K562 (cell line): ENCODE measurements at places on chromosomes 11 and 22.

GRCh38 chr11:62705880-62706849, 1.1 kb downstream of the BSCL2 start:
- peak; percentile 97 for DNase-seq

GRCh38 chr22:49362211-49362839, 465.3 kb downstream of the BRD1 start:
- no peak for DNase-seq

DNA sequence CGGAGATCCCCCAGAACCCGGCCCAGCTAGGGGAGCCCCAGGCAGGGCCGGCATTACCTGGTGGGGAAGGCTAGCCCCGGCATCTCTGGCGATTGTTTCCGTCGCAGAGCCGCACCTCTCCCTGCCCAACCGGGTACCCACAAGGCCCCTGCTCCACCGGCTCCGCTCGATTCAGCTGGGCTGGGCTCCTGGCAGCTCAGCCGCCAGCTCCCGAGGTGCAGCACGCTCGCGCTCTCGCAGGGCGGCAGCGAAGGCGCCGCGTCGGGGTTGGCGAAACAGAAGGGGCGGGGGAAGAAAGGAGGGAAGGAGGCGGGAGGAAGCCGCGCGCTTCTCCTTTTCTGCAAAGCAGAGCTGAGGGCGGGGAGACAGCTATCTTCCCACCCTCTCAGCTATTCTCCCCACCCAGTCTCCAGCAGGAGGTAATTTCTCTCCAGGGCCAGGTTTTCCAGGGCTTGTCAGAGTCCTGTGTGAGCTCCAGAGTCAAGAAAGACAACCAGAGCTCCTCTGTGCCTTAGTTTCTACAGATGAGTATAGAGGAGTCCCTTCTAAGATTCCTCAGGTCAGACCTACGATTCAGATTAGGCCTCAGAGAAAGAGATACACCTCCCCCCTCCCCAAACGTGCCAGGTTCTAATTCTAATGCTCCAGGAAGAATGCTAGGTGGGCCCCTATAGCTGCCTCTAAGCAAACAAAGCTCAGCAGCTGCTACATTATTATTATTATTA, 62.0 kb downstream of the PAK1 start:
- DNase-seq: peak; percentile 66

DNA sequence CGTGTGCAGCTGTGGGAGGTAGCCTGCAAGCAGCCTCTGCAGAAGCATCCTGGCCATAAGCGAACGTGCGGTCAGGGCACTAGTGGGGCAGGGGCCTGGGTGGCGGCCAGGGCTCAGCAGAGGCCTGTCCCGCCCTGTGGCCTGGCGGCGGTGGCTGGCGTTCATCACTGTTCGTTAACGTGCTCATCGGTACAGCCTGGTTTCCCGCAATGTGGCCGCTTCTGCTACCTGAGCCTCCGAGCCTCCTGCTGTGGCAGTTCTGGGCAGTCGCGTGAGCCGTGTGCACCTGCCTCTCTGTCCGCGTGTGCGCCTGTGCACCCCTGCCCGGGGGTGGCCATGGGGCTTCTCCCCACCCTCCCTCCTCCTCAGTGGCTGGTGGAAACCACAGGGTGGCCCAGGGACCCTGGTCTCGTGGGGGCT, 117.9 kb downstream of the KCNQ1OT1 start:
- no peak for DNase-seq

DNA sequence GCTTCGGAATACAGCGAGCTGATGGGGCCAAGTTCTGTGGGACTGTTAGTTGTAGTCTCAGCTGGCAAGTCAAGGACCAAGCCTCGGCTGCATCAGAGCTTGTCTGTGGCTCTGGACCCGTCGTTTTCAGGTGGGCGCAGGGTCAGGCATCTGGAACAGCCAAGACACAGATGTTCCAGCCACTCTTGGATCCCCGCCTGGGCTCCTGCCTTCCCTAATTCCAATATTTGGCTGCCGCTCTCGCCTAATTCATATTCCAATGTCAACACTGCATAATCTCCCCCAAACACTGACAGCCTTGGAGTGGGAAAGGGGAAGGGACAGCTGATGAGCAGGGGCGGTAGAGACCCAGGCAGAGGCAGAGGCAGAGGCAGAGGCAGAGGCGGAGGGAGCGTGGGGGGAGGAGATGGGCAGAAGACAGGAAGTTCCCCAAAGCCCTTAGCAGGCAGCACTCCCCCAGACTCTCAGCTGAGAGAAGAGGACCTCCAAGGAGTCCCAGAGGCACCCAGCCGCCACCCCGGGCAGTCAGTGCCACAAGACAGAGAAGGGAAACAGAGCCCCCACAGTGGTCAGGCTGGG, 49.6 kb upstream of the SLC35C1 start:
- DNase-seq: no peak

DNA sequence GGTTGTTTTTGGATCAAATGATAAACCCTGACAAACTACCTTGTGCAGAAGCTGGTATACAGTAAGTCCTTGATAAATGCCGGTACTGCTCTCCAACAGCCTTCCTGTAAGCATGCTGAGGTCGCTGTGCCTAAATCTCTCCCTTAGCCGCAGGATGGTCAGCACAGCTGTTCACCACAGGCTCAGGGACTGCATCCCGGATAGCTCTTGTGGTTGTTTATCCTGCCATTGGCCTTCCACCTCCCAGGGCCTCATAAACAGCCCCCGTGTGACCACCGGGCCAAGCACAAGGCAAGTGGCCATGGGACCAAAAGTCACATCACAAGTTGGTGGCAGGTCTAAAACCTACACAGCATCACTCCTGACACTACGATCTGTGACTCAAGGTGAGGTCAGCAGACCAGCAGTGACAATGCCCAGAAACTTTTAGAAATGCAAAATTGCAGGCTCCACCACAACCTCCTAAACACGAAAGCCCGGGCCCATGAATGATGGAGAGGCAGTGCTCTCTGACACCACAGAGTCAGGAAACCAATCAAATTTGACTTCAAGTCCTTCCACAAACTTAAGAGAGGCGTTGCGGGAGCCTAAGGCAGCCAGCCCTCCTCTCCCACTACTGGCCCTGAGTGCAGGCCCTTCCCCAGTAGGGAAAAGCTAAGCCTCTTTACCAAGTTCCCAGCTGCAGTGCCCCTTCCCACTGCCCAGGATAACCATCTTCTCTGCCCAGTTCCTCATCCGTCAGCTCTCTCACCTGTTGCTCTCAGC, 3.9 kb downstream of the SPATA19 start:
- no peak for DNase-seq

- DNase-seq: no peak
Observed at GRCh38 chr11:35412285-35412684, 7.1 kb downstream of the SLC1A2 start.

DNA sequence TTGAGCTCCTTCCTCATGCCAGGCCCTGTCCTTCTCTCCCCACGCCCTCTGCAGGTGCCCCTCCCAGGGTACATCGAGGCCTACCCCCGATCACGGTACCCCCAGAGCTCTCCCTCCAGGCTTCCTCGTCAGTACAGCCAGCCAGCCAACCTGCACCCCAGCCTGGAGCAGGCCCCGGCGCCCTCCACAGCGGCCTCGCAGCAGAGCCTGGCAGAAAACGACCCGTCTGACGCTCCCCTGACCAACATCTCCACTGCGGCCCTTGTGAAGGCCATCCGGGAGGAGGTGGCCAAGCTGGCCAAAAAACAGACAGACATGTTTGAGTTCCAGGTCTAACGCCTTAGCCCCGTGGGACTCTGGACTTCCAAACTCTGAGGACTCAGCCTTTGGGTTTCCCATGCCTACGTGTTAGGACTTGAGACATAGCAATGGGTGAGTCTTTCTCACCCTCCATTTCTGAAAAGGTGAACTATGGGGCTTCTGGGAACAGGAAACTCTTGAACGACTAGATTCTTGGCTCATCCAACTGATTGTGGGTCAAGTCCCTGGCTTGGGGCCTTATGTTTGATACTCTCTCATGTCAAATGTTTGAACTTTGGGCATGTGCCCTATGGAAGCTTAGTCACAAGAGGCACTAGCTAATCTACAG, 32.7 kb downstream of the C11orf91 start:
- DNase-seq: no peak
